Osteocyte (in vitro differentiated cells): ENCODE measurements at places on chromosomes 11 and 22. TPM values are rescaled to one million over a fixed set of nuclear protein-coding genes. Genes with fewer than 3 reads are reported as not detected.
A peak's percentile ranks its signal among the peaks of the same experiment; 100 is the strongest.

Gene DPAGT1
- total RNA-seq: 44.4 and 45.2 TPM in 2 replicates

Gene FOLR2
- not detected in 2 replicates for total RNA-seq

Gene WEE1
- total RNA-seq: 77.8 and 111 TPM in 2 replicates

GRCh38 chr11:133621611-133622010 is 89.3 kb upstream of the OPCML start:
- H3K27me3 ChIP-seq: no peaks in the 10 kb centered on the region
- no peaks in the 10 kb centered on the region for H3K4me1 ChIP-seq
- DNase-seq: no peak
- H3K27ac ChIP-seq: no peak overlapping the region

DNA sequence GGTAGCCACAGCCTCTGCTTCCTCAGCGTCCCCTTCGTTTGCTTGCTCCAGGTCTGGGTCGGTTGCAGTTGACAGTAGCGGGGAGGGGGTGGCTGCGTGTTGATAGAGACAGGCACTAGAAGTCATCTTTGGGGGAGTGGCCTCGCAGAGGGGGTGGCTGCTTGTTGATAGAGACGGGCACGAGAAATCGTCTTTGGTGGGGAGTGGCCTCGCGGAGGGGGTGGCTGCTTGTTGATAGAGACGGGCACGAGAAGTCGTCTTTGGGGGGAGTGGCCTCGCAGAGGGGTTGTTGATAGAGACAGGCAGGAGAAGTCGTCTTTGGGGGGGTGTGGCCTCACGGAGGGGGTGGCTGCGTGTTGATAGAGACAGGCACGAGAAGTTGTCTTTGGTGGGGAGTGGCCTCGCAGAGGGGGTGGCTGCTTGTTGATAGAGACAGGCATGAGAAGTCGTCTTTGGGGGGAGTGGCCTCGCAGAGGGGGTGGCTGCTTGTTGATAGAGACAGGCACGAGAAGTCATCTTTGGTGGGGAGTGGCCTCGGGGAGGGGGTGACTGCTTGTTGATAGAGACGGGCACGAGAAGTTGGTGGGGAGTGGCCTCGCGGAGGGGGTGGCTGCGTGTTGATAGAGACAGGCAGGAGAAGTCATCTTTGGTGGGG is 328.3 kb downstream of the TBC1D22A start:
- H3K27ac ChIP-seq: no peak overlapping the region
- H3K4me1 ChIP-seq: peaks cover 12% of the 10 kb centered on the region
- no peaks in the 10 kb centered on the region for H3K36me3 ChIP-seq
- DNase-seq: peak; percentile 73
- H3K4me3 ChIP-seq: no peak overlapping the region
- no peaks in the 10 kb centered on the region for H3K27me3 ChIP-seq

DNA sequence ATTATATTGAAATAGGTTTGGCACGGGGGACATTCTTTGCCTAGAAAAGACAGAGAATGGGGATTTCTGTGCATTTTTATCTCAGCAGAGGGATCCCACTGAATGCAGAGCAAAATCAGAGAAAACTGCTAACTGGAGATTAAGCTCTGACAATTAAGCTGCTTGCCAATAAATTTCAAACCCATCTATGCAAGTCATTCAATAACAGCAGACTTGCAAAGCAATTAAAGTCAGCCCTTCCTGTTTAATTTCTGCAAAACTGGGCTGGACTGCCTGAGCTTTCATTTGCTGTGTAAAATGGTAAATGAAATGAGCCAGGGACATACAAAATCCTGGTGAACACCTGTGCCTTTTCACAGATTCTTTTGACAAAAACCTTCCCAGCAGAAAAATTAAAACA is 1273.9 kb upstream of the CNTN5 start:
- no peak for DNase-seq
- peaks cover 13% of the 10 kb centered on the region for H3K27me3 ChIP-seq
- H3K4me3 ChIP-seq: no peak overlapping the region
- H3K27ac ChIP-seq: no peak overlapping the region

DNA sequence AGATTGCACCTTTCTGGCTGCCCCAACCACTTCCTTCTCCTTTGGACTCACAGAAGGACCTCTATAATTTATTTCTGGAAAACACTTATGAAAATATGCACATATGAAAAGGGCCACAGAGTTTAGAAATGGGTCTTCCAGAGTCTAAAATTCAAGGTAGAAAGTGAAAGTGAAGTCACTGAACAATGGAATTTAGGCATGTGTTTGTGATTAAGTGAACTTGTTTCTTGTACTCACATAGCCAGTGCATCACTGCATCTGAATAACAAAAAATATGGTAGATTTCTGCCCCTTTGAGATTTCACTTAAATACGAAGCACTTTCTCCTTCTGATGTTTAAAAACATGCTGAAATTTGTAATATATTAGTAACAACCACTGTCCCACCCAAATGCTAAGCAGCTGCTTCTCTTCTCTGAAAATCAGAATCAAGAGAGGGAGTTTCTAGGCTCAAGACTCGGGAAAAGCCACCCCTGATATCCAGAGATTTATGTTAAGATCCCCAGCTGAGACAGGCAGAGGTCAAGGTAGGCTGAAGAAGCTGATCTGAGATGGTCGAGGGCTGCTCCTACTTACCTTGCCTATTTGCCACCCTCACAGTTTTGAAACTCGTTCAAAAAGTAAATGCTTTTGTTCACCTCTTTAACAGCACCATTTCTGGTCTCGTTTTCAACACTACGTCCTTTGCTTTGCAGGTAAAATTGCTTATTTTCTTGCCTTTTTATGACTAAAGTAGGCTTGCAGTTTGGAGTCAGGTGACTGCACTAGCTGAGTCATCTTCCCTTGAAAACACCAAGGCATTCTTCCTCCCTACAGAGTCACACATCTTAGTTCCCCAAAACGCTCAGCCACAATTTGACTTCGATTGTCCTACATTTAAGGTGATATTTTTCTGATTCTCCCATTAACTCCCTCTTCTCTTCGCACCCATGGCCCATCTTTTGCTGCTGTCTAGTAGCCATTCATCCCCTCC is at the start of gene XKR3:
XKR3 (minus strand) TSS at position 696 of the 972 bp plus-strand sequence. CDS start 17,338 bp downstream, outside the sequence.
- H3K4me1 ChIP-seq: no peaks in the 10 kb centered on the region
- H3K27ac ChIP-seq: no peak within 1 kb of the TSS
- no peaks in the 10 kb centered on the region for H3K27me3 ChIP-seq
- no peak for DNase-seq
- no peaks in the 10 kb centered on the region for H3K36me3 ChIP-seq

- no peaks in the 10 kb centered on the region for H3K4me1 ChIP-seq
- H3K27ac ChIP-seq: no peak overlapping the region
- H3K4me3 ChIP-seq: no peak overlapping the region
- H3K27me3 ChIP-seq: peaks cover 15% of the 10 kb centered on the region
- H3K36me3 ChIP-seq: no peaks in the 10 kb centered on the region
Measured at GRCh38 chr11:31913985-31914384, 102.9 kb upstream of the PAX6 start.
